Left colon (tissue), 2 donors: ENCODE measurements at places on chromosomes 5 and 9.

DNA sequence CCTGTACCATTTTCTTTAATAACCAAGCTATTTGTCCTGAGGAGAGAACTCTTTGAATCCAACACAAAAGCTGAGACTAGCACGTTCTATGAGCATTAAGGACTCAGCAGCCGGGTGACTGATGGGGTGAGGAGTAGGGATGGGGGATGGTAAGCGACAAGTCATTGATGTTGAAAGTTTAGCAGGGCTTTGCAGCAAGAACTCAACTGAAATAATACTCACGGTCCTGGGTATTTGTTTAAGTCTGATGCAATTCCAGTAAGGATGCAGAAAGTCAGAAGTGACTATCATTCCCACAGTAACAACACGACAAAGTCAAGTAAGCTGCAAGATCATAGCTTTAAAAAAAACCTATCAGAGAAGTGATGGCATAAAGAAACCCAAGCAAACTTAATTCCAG lies 131.1 kb downstream of the ACTL7B start:
- no peak for DNase-seq

GRCh38 chr5:141935538-141935937 lies 11.9 kb downstream of the DELE1 start:
- no peak for DNase-seq

- DNase-seq, result no peak
These were observed 112.6 kb upstream of the CPEB4 start for GRCh38 chr5:173775261-173776197.

- DNase-seq, result no peak
These were observed 105.4 kb downstream of the DAPK1 start for GRCh38 chr9:87602933-87603643.

DNA sequence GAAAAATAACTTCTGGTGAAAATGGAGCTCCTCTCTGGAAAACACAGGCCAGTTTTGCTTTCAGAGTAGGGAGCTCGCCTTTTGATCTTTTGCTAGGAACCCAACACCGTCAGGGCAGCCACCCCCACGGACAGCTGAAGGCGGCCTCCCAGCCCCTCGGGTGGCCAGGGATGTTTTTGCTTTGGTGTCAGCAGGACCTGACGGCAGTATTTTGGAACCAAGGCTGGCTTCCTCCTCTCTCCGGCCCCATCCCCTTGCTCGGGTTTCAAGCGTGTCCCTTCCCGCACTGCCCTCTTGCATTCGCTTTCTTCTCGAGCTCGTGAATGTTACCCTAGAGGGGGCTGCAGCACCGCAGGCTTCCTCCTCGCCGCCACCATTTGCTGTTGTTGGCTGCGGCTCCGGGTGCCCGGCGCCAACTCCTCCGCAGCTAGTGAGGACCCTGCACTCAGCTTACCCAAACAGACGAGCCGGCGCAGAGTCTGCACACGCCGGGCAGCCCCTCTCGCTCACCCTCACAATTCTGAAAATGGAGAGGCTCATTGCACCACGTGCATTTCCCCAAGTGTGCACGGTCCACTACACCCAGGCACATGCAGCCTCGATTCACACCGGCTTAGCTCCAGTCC lies 35.5 kb upstream of the ADAMTSL1 start:
- DNase-seq, result no peak

- DNase-seq, result no peak
These were observed 38.1 kb downstream of the ITGA1 start for GRCh38 chr5:52825826-52826225.

DNA sequence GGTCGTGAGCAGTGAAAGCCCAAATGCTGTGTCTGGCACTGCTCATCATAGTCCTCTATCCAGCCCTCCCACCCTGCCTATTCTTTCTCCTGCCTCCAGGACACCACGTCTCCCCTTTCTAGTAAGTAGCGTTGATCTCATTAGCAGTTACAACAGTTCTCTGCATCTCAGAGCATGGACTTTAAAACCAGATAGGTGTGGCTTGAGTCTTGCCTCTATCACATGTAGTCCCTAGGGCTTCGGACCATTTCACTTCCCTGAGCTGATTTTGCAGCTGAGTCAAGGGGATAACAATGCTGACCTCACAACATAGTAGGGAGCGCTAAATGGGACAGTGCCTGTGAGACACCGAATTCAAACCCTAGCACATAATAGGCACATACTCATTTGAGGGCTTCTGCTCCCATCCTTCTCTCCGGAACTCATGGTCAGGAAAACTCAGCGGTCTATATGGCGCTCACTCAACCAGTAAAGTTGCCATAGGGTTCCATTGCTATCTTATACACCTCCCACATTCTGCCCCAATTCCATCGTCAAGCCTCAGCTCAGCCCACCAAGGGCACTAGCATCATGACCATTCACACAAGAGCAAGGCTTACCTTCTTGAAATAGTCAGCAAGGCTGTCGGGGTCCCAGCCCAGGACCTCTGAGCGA lies 515 bp downstream of the LCP2 start:
- no peak for DNase-seq

- DNase-seq, result no peak
These were observed 283.4 kb upstream of the GRAMD2B start for GRCh38 chr5:126139773-126140172.
